ENCODE measurements at places on chromosomes 4 and X.

- no peak for DNase-seq
These were observed 249.5 kb downstream of the BCOR start for GRCh38 chrX:39848243-39848642.

DNA sequence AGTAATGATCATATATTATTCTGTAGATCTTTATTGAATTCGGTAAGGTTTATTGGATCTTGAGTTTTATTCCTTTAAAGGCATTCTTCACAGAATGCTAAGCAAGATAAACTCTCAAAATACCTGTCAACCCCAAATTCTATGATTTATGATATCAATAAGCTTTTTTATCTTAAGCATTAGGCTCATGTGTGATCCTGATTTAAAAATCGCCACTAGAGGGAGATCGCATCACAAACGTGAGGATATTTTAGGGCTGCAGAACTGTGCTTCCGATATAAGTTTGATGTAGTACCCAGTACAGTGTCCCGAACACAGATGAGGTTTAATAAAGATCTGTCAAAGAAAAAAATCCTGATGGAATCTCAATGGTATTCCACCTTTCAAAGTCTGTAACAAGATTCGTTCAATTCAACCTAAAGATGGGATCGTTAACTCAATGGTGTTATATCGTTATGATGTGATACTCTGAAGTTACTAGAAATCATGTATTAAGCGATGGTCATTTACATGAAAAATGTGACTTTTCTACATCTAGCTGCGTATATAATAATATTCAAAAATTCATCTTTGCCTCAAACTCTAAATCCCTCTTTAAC, 169.0 kb downstream of the CORIN start:
- peak; percentile 34 for DNase-seq

- DNase-seq, result no peak
These were observed 586.2 kb upstream of the DIAPH2 start for GRCh38 chrX:96098471-96098870.

- DNase-seq, result no peak
These were observed 31.7 kb downstream of the AGA start for GRCh38 chr4:177410566-177410965.

GRCh38 chr4:97081951-97082350, 1061.3 kb downstream of the STPG2 start:
- no peak for DNase-seq

DNA sequence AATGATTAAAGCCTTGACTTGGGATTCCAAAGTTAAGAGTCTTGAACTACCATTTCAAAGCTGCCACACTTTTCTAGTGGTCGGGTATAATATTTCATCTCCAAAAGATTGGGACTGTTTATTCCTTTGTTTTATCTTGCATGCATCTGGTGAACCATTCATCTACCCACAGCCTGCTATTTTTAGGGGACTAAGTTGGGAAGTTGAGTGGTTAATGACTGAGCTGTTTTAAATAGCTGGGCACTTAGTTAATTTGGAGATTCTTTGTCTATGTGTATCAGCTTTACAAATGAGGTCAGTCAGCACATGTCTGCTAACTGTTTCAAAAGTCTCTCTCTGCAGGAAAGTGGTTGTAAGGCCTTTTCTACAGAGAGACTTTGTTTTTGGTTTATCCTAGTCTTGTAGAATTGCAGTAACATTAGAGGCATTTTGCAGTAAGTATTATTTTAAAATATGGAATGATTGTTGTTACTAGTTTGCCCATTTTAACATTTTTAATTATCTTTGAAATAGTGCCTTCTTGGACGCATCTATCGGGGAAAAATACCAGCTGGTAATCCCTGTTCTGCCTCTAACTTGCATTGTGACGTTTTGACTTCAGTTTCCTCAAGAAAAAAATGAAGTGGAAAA, 8.2 kb downstream of the BMP2K start:
- no peak for DNase-seq

DNA sequence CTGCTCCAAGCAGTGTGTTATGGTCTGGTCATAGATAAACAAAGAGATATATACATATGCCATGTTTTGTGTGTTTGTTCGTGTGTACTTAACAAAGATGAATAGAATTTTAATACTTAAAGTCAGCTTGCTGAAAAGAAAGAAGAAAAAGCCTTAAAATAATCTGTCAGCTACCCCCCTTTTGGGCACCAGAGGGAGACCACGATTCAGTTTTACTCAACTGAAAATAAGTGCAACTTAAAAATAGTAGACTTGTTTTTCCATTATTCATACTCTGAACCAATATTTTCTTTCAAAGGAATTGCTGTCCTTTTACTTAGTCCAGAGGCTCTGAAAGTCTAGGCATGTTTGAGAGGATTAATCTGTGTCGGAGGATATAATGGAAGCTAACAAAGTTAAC, 181.7 kb upstream of the AGTR2 start:
- DNase-seq, result no peak

GRCh38 chr4:103996637-103997036, 276.9 kb upstream of the TACR3 start:
- peak; percentile 77 for DNase-seq

DNA sequence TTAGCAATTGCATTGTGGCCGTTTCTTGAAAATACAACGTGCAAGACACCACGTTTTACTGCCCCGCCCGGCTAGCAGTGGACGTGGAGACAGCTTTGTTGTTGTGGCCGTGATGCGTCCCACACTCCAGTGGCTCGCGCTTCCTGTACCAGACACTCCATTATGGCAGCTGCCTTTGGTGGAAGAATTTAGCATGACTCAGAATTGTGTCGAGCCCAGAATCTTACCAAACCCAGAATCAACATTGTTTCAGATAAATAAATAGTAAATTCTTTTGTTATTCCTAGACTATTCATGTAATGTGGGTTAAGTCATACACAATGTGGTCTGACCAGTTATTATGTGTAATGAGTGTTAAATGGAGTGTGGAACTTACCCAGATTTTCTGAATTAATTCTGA, 25.3 kb upstream of the S100P start:
- no peak for DNase-seq

GRCh38 chr4:79358438-79358837, 32.6 kb upstream of the NAA11 start:
- DNase-seq, result no peak

GRCh38 chr4:3772632-3773031, 6.4 kb downstream of the ADRA2C start:
- no peak for DNase-seq

GRCh38 chr4:10496200-10496599, 39.0 kb upstream of the ZNF518B start:
- no peak for DNase-seq

- no peak for DNase-seq
These were observed 19.7 kb upstream of the PNPLA4 start for GRCh38 chrX:7946960-7947359.

DNA sequence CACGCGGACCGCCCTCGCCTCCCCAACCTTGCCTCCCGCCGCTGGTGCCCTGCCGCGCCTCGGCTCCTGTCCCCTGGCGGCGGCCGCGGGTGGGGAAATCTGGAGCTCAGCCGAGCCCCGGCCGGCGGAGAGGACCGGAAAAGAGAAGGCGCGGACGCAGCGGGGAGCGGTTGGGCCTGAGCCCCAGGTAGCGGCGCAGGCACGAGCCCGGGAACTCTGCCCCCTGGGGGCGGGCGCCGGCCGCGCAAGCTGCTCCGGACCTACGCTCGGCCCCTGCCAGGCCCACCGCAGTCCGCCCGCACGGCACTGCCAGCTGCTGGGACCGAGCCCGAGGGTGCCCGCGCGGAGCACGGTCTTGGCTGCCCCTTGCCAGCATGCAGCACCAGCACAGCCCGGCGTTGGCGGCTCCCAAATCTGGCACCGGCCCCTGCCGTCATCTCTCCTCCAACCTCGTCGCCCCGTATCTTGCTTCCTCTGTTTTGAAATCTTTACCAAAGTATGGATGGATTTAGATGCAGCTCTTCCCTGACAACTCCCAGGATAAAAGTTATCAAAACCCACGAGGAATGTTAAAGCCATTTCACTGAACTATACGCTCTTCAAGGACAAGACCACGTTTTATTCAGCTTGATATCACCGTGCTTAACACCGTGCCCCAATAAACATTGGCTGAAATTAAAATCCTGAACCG, at the start of gene PRSS12:
Gene PRSS12 (minus strand): TSS at position 161 of the 691 bp plus-strand sequence. CDS start 283 bp downstream, outside the sequence.
- peak; percentile 81 for DNase-seq

GRCh38 chr4:166981847-166982246, 252.4 kb downstream of the SPOCK3 start:
- no peak for DNase-seq

DNA sequence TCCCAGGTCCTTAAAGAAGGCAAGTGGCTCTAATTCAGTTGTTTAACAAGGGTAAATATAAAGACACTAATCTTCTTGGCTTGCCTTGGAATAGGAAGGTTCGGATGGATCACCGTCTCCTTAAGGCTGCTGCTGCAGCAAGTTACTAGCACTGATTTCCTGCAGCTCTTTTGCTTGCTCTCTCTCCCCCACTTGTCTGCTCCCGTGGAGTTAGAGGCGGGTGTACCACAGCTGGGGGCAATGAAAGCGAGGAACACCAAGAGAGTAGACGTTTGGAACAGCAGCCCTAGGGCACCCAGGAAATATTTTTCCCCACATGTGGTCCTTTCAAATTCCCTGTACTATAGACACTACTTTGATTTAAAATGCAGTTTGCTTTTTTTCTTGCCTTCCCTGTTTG, 202.2 kb downstream of the SH2D1A start:
- DNase-seq, result no peak

- no peak for DNase-seq
These were observed 6.2 kb downstream of the IL21 start for GRCh38 chr4:122614621-122615020.

- no peak for DNase-seq
These were observed 49.0 kb downstream of the CD99L2 start for GRCh38 chrX:150849486-150849885.

- DNase-seq, result no peak
These were observed 25.8 kb downstream of the GAB1 start for GRCh38 chr4:143362349-143363046.

DNA sequence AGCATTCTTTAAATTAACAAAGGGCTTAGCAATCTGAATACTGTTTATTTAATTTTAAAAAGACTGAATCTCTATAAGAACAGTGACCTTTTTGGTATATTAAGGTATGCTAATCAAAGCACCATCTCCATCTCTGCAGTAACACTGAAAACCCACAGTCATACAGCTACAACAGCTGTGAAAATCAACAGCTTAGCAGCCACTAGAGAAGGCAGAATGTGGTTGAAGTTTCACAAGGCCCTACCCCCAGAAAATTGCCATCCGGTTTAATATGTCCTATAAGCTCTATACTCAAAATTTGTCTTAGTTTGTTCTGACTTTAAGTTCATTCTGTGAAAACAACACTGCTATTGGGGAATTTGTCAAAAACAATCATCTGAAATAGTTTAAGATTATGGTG, 128.7 kb downstream of the OPHN1 start:
- no peak for DNase-seq

- no peak for DNase-seq
These were observed 22.8 kb downstream of the GPRIN3 start for GRCh38 chr4:89284828-89285227.

DNA sequence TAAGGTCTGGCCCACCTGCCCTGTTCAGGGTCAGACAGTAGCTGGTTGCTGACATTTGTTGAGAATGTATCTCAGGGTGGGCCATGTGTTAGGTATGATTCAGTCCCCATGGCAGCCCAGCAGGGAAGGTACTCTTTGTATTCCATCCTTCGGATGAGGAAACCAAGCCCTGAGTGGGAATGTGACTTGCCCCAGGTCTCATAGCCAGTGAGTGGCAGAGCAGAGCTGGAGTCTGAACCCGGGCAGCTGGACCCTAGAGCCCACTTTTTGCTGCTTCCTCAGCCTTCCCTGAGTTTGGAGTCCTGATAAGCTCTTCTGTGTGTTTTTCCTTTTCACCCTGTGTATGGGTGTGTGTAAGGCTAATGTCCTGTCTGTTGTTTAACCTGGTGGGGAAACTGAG, 21.6 kb upstream of the UBA1 start:
- DNase-seq, result no peak

DNA sequence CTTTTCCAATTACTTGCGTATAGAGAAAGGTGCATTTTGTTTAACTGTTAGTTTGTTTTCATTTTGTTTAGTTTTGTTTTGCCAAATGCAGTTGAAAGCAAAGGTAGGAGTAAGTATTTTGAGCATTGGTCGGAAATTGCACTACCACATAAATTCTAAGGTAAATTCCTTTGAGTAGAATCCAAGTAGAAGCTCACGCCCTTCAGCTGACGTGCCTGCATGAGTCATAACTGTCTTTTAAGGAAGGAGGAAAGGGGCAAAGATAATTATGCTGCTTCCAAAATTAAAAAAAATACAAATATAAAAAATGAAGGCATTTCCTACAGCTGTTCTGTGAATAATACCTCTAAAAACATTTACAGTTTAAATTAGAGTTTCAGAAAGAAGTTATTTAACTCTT, 110.2 kb upstream of the MYOZ2 start:
- no peak for DNase-seq

- no peak for DNase-seq
These were observed 7.2 kb downstream of the USP11 start for GRCh38 chrX:47239898-47240545.

DNA sequence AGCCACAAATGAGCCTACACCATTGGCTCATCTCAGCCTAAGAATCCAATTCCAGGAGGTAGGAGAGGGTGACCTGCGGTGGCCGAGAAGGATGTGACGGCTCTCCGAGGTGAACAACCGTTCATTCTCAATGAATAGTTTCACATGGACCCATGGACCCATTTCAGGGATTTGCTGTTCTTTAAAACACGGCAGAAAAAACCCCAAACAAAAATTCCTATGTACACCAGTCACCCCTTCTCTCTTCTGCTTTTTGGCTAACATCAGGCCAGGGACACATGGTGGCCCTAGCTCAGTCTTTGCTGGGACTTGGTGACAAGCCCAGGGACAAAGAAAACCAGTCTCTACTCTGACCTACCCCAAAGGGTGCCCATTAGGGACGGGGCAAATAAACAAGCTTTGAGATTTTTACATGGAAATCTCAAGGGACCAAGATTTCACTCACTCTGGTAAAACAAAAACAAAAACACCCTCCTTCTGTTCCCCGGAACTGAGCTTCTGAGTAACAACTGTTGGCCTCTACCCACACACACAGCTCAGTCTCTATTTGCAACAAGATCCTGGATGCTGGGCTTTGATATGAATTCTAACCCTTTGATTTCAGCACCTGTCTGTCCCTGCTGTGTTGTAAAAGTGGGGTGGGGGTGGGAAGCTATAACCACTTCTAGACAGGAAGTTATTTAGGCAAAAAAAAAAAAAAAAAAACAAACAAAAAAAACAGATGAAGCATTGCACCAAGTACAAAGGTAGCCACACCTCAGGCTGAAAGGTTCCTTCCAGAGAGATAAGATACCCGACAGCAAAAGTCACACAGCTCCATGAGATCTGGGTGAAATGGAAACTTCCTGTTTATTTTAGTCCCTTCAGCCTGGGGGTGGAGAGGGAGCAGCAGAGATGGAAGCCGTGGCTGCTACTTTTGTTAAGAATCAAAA, 49.0 kb downstream of the DDX3X start:
- peak; percentile 95 for DNase-seq

DNA sequence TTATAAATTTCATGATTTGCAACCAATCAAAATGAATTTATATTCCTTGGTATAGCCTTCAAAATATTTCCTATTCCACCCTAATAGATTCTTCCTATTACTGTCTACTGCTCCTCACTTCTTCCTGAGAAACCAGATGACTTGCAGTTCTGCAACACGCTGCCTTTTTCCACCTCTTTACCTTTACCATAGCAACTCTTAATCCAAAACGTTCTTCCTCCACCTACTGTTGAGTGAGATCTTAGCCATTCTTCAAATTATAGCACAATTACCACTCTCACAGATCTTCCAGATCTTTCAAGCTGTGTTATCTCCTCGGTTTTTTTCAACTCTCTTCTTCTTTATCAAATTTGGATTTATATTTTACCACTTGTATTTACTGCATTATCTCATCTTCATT, 289.8 kb downstream of the ADGRL3 start:
- DNase-seq, result no peak

GRCh38 chrX:72270316-72270866, 6.7 kb downstream of the RPS4X start:
- DNase-seq, result no peak

Data from SW480 (cell line).